ENCODE measurements at places on chromosomes 2 and 18.
A peak's percentile ranks its signal among the peaks of the same experiment; 100 is the strongest.

DNA sequence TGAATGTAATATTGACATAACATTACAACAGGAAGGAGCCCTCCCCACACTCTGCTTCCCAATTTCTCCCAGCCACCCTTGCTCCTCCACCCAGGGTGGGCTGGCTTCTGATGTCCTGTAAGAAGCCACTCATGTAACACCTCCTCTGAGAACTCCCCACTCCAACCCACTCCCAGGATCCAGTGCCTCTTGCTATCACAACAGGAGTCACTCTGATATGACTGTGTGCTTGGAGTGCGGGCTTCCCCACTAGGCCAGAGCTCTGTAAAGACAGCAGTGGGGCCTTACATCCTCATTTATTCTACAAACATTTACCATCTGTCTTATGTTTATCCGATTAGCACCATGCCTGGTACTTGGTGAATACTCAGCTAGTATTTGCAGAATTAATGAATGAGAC lies 65.1 kb downstream of the PTGR3 start:
- H3K4me3 ChIP-seq: no peak overlapping the region
- H3K4me1 ChIP-seq: no peaks in the 10 kb centered on the region
- no peak overlapping the region for H3K27ac ChIP-seq
- DNase-seq: no peak
- no peaks in the 10 kb centered on the region for H3K36me3 ChIP-seq

DNA sequence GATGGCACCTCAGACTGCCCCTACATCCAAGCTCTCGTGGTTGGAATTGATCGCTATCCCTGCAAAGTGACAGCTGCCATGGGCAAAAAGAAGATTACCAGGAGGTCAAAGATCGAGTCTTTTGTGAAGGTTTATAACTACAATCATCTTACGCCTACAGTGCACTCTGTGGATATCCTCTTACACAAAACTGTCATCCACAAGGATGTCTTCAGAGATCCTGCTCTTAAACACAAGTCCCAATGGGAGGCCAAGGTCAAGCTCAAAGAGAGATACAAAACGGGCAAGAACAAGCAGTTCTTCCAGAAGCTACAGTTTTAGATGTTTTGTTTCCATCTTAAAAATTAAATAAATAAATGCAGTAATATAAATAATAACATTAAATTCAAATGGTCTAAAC lies 45.4 kb downstream of the INO80D start:
- H3K27me3 ChIP-seq: no peaks in the 10 kb centered on the region
- peaks cover 42% of the 10 kb centered on the region for H3K36me3 ChIP-seq
- H3K27ac ChIP-seq: peak overlapping the region; percentile 55
- no peak overlapping the region for H3K4me3 ChIP-seq
- DNase-seq: no peak
- H3K4me1 ChIP-seq: peaks cover 29% of the 10 kb centered on the region

- no peak for DNase-seq
- H3K27ac ChIP-seq: no peak overlapping the region
- no peaks in the 10 kb centered on the region for H3K4me1 ChIP-seq
- H3K36me3 ChIP-seq: no peaks in the 10 kb centered on the region
- no peak overlapping the region for H3K4me3 ChIP-seq
These were observed 88.0 kb downstream of the SS18 start for GRCh38 chr18:26002375-26002910.

DNA sequence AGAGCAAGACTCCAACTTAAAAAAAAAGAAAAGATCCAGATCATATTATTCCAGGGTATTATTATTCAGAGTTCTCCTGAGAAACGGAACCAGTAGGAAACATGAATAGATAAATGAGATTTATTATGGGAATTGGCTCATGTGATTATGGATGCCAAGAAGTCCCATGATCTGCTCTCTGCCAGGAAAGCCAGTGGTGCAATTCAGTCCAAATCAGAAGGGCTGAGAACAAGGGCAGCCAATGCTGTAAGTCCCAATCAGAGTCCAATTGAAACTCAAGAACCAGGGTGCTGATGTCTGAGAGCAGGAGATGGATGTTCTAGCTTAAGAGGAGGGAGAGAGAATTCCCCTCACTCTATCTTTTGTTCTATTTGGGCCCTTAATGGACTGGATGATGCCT lies 7.8 kb downstream of the SCYGR2 start:
- no peak overlapping the region for H3K27ac ChIP-seq
- no peaks in the 10 kb centered on the region for H3K27me3 ChIP-seq
- no peak for DNase-seq
- peaks cover 5% of the 10 kb centered on the region for H3K4me1 ChIP-seq
- no peak overlapping the region for H3K4me3 ChIP-seq

DNA sequence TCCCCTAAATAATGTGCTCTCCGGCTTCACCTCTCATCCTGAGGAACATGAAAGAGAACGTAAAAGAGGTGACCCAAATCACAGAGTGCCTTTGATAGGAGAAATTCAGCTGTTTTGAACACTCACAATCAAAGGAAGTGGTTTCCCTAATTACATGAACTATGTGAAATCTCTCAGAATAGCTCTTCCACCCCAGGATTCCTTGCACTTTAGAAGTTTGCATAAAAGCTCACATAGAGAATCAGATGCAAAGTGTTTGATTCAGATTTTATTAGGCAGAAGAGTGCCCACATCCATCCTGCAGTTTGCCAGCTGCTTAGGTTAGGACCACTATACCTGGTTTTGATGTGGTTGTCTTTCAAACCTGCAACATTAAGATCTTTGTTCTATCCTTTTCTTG lies 61.0 kb downstream of the MAP3K20 start:
- no peaks in the 10 kb centered on the region for H3K36me3 ChIP-seq
- H3K27me3 ChIP-seq: no peaks in the 10 kb centered on the region
- DNase-seq: no peak
- no peak overlapping the region for H3K27ac ChIP-seq

GRCh38 chr2:43142921-43143438 lies 83.4 kb downstream of the ZFP36L2 start:
- no peak overlapping the region for H3K27ac ChIP-seq
- DNase-seq: no peak
- no peaks in the 10 kb centered on the region for H3K36me3 ChIP-seq
- peaks cover 29% of the 10 kb centered on the region for H3K4me1 ChIP-seq

DNA sequence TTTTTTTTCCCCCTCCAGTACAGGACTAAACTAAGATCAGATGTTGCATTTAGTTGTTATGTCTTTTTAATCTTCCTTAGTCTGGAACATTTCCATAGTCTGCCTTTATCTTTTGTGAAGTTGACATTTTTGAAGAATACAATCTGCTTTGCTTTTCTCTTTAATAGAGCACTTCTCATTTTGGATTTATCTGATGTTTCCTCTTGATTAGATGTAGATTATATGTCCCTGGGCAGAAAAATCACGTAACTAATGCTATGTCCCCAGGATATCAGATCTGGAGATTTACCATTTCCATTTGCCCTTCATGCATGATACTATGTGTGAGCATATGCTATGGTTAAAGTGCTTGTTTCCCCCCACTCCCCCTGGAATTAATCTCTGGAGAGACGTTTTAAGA lies 6.2 kb downstream of the ZNF638 start:
- H3K27ac ChIP-seq: peak overlapping the region; percentile 47
- DNase-seq: no peak
- H3K4me1 ChIP-seq: peaks cover 100% of the 10 kb centered on the region
- no peaks in the 10 kb centered on the region for H3K27me3 ChIP-seq

DNA sequence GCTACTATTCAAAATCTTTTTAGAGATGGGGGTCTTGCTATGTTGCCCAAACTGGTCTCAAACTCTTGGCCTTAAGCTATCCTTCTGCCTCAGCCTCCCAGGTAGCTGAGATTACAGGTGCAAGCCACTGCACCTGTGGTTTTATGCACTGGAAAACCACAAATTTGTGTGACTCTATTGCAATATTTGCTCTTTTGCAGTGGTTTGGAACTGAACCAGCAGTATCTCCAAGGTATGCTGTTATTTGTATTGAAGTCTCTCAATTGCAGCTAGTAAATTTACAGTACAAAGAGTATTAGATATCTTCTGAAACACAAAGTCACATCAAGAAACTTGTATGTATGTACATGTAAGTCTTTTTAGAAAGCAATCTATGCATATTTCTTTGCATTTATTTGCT lies 46.2 kb downstream of the PPP4R1 start:
- peaks cover 63% of the 10 kb centered on the region for H3K36me3 ChIP-seq
- no peaks in the 10 kb centered on the region for H3K27me3 ChIP-seq
- H3K4me3 ChIP-seq: no peak overlapping the region
- no peak for DNase-seq
- H3K27ac ChIP-seq: no peak overlapping the region
